ENCODE measurements at places on chromosomes 5 and 9. TPM values are rescaled to one million over a fixed set of nuclear protein-coding genes. Genes with fewer than 3 reads are reported as not detected.

- H3K4me1 ChIP-seq, result no peaks in the 10 kb centered on the region
- H3K27ac ChIP-seq, result no peak overlapping the region
- no peak for DNase-seq
- no peaks in the 10 kb centered on the region for H3K27me3 ChIP-seq
- H3K36me3 ChIP-seq, result no peaks in the 10 kb centered on the region
Measured at GRCh38 chr9:137339045-137339907, 37.2 kb upstream of the NRARP start.

LIX1 gene
- not detected for total RNA-seq

- no peaks in the 10 kb centered on the region for H3K27me3 ChIP-seq
- H3K36me3 ChIP-seq, result no peaks in the 10 kb centered on the region
- no peak for DNase-seq
- no peaks in the 10 kb centered on the region for H3K4me1 ChIP-seq
Measured at GRCh38 chr5:10734037-10734709, 26.9 kb downstream of the DAP start.

DRD1 gene
- total RNA-seq, result 0.15 TPM

GRCh38 chr9:19193029-19193324 lies 37.5 kb upstream of the DENND4C start:
- no peaks in the 10 kb centered on the region for H3K27me3 ChIP-seq
- no peaks in the 10 kb centered on the region for H3K4me1 ChIP-seq
- no peak overlapping the region for H3K4me3 ChIP-seq
- no peak overlapping the region for H3K27ac ChIP-seq

GRCh38 chr5:99102073-99102697 lies 173.4 kb upstream of the CHD1 start:
- H3K27ac ChIP-seq, result no peak overlapping the region
- no peak for DNase-seq
- H3K4me1 ChIP-seq, result no peaks in the 10 kb centered on the region
- H3K36me3 ChIP-seq, result no peaks in the 10 kb centered on the region

DNA sequence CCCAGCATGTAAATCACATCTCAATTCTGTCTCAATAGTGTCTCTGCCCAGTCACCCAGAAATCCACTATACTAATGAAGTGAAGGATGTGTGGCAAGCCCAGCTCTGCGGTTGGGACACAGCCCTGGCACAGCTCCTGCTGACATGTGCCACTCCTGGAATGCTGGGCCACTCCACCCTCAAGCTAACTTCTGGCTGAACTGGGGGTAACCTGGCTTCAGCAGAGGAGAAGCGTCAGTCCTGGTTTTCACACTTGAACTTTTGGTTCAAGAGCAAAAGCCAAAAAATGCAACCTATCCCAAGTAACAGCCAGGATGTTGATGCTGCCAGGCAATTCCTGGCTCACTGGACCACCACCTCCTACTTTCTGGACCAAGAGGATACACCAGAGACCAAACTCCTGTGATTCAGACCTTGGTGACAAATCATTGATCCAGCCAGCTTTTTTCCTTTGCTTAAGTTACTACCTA lies 86.4 kb downstream of the ARRDC3 start:
- no peak overlapping the region for H3K4me3 ChIP-seq
- no peak overlapping the region for H3K27ac ChIP-seq
- no peak for DNase-seq
- no peaks in the 10 kb centered on the region for H3K36me3 ChIP-seq
- no peaks in the 10 kb centered on the region for H3K27me3 ChIP-seq

NPR3 gene
- 6.7 TPM for total RNA-seq

NUTM2G gene
- total RNA-seq, result not detected

AK3 gene
- total RNA-seq, result 54.8 TPM

GRCh38 chr9:88420227-88420626 lies 32.0 kb downstream of the SPIN1 start:
- no peak overlapping the region for H3K4me3 ChIP-seq
- H3K4me1 ChIP-seq, result peaks cover 8% of the 10 kb centered on the region
- DNase-seq, result no peak
- no peaks in the 10 kb centered on the region for H3K36me3 ChIP-seq

- no peak overlapping the region for H3K27ac ChIP-seq
- H3K27me3 ChIP-seq, result no peaks in the 10 kb centered on the region
- no peak overlapping the region for H3K4me3 ChIP-seq
- H3K4me1 ChIP-seq, result no peaks in the 10 kb centered on the region
- H3K36me3 ChIP-seq, result no peaks in the 10 kb centered on the region
Measured at GRCh38 chr5:141787376-141787775, 90.8 kb downstream of the PCDH1 start.

ZNF618 gene
- 8.2 TPM for total RNA-seq

ADAM19 gene
- 2.3 TPM for total RNA-seq

KIF12 gene
- total RNA-seq, result 6.0 TPM

FCN2 gene
- total RNA-seq, result 0.23 TPM

DNA sequence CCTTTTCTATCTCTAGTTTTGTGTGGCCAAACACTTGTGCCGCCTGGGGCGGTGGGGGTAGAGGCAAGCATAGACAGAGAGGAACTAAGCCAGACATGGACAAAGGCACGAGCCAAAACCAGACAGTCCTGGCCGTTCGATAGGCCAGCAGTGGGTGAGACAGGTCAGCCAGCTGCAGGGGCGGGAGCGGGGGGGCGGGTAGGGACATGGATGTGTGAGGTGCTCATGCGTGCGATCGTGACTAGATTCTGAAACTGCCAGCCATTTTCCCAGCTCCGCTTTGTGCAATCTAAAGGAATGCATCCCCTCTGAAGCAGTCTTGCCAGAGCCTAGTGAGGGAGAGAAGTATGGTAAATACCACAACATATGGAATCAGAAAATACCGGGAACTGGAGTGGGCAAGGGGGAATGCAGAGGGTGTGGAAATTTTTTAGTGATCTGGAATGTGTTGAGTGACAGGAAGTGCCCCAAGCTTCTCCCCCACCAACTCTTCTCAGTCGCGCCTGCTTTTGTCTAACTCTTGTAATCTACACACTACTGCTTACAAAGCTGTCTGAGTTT lies 111.9 kb downstream of the NR6A1 start:
- peaks cover 2% of the 10 kb centered on the region for H3K4me1 ChIP-seq
- H3K36me3 ChIP-seq, result no peaks in the 10 kb centered on the region
- DNase-seq, result peak; percentile 58
- H3K4me3 ChIP-seq, result peak overlapping the region; percentile 44
- H3K27me3 ChIP-seq, result no peaks in the 10 kb centered on the region
- H3K27ac ChIP-seq, result peak overlapping the region; percentile 40

- DNase-seq, result no peak
- no peak overlapping the region for H3K27ac ChIP-seq
- H3K27me3 ChIP-seq, result no peaks in the 10 kb centered on the region
- H3K4me3 ChIP-seq, result no peak overlapping the region
Measured at GRCh38 chr5:116577064-116577788, 2.6 kb upstream of the SEMA6A start.

Data from ovary (tissue), 10 donors.